ENCODE measurements at places on chromosomes 6 and 20.

GRCh38 chr6:34094474-34095135, 51.3 kb downstream of the GRM4 start:
- DNase-seq: no peak

DNA sequence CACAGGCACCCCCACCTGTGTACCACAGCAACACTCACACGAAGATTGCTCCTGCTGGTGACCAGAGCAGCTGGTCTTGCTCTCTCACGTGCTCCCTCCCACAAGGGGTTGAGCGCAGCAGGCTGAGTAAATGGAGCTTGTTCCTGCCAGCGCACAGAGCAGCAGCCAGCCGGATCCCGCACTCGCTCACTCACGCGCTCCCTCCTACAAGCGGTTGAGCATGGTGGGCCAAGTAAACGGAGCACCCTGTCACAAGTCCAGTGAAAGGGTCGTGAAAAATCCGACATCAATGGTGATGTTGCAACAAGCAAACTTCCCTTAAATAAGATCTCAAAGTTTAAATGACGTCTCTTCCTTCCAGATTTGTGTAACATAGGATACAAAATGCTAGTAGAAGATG, 313.7 kb downstream of the FOXC1 start:
- no peak for DNase-seq

DNA sequence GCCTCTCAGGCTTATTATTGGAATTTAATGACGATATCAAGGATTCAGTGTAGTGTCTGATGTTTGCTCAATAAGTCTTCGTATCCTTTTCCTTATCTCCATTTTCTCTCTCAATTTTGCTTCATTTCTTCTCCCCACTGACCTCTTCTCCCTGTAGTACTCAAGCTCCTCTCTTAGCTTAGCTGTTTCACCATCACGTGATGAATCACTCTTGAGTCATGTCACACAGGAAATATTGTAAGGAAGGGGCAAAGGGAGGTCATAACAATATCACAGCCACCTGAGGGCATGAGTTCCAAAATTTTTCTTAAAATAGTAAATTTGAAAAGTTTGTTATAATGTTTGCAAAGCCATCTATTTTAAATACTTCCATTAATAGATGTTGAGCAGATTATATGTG, 392.2 kb upstream of the MARCKS start:
- no peak for DNase-seq

DNA sequence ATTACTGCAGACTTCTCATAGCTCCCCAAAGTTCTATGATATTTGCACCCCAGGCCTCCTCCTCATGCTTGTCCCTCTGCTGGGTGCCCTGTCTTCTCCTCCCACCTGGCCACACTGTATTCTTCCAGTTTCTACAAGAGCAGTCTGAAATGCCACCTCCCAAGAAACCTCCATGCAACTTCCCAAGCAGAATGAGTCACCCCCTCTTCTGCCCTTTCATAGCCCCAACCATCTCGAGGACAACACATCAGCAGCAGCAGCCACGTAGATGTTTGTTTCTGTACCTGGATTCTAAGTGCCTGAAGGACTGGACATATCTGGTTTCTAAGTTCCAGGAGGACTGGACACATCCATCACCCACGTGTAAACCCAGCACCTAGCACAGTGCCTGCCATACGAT, 6.6 kb upstream of the ULBP2 start:
- DNase-seq: no peak

GRCh38 chr6:112773187-112773586, 426.1 kb downstream of the RFPL4B start:
- no peak for DNase-seq

DNA sequence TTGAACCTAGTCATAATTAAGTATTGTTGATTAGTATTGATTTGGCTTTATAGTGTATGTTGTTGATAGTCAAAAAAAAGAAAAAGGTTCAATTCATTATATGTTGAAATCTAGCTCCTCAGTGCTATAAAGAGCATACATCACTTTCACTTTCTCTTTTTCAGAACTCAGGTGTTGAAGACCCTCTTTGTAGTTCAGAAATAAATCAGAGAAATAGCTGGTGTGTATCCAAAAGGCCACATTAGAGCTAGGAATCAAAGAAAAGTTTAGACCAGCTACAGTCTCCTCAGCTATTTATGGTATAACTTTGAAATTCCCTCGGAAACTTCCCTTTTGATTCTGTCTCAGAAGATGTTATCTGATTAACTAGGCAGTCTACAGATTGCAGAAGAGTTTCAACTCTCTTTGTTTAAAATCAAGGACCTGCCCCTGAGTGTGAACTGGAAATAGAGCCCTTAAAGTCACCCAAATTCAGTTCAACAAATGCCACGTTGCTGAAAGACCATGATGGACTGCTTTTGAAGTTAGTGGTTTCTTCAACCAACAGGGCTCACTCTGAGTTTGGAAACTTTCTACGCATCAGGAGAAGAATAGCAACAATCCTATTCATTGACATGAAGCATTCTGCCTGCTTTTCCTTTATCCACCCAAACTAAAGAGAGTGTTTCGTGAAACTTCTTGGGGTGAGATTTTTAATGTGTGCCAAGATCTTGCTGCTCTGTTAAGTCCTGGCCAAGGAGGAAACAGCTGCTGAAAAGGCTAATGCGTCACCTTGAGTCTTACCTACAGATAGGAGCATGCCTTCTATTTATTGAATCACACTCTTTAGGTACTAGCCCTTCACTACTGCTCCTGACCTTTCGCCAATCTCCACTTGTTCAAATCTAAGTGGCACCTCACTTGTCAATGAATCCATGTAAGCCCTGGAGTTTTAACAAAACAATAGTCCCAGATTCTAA, 111.7 kb downstream of the TNFRSF21 start:
- no peak for DNase-seq

DNA sequence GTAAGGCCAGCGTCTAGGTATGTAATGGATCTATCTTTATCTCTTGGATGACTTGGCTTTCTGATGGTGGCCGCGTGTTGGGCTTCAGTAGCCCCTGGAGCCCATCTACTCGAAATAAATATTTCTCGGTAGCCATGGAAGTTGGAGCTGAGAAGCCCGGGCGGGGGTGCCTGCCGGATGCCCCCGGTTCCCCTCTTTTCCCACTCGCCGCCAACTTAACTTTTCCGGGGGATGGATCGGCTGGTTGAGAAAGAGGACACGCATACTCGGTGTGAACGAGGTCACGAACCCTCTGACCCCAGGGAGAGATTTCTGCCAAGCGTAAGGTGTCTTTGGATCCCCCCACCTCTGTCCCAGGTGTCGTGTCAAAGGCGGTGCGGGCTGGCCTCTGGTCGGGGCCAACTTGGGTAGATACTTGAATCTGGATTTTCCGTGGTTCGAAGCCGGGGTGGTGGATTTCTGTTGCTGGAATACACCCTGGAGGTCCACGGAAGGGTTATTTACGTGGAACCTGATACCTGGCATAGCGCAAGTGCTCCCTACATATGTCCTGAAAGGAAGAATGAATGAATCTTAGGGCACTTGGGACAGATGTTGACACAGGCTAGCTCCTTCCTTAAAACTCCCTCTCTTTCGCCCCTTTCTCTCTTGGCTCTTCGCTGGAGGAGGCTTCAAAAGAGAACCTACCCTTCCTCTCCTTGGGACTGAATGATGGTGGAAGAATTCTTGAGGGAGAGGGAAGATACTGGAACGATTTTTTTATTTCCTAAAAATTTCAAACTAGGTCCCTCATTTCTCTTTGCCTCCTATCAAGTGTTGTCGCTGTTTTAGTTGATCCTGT, 996 bp downstream of the DOK5 start:
- no peak for DNase-seq

GRCh38 chr20:24771542-24772061, 177.5 kb upstream of the CST7 start:
- no peak for DNase-seq

DNA sequence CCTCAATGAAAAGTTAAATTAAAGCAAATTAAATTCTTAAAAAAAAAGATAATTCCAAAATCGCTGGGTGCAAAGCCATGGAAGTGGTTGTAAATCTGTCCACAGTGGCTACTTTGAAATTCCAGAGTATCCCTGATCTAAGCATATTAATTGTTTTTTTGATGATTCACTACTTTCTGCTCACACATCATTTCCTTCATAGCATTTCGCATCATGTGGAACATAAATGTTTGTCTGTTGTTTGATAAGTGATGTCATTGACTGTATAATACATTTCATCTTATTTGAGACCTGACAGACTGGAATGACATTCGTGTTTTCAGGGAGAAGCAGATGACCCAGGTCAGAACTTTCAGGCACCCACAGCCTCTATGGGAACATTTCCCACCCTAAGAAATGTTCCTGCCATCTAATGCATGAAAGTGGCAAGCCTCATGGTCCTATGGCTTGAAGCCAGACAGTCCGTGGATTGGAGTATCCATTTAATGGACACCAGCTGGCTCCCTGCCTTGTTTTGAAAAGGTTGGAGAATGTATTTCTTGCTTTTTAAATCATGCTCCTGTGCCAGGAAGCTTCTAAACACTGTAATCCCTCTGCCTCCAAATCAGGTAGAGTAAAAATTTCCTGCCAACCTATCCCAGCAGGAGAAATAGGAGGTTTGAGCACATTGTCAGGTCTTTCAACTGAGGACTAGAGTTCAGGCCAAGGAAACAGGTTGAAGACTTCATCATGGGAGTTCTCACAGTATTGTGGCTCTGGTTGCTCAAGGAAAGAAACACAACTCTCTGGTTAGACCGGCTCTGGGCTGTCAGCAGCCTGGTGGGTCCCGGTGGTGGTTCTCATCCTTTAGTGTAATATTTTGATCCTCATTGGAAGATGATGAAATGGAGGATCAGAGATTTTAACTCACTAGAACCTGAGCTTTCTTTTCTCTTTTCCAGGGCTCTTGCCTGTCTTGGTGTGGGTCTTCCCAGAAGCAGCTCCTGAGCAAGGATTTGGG, 157.9 kb downstream of the SLC24A3 start:
- no peak for DNase-seq

GRCh38 chr6:166032366-166033200, 135.1 kb downstream of the TBXT start:
- DNase-seq: peak; percentile 7

DNA sequence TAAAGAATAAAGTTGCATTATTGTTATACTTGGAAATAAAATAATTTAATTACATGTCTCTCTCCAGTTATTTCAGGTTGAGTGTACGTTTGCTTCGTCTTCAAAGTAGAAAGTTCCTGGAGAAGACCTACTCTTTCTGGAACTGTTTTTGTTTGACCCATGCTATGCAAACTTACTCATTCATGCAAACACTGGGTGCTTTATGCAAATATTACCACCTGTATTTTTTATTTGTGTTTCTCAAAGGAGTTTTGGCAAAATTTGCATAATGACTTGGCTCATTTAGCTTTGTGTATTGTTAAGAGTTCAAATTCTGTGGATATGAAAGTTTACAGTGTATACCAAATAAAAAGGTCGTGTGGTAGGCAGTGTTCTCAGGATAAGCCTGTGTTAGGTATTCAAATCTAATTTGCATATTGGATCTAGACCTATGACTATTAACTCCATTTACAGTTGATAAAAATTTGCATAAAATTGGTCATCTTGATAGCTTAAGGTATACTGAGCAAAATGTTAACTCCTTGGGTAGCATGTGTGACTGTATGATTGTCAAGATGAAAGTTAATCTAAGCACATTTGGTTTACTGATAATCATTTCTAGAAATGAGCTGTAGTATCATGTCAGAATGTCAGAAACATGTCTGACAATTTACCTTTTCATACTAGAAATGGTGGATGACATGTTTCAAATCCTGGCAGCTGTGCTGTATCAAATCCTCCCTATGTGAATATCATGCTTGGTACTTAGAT, 65.2 kb downstream of the CDKAL1 start:
- no peak for DNase-seq

- DNase-seq: no peak
Measured at GRCh38 chr6:132214716-132215115, 186.6 kb downstream of the MOXD1 start.
